ENCODE measurements at places on chromosomes 3 and 15.

DNA sequence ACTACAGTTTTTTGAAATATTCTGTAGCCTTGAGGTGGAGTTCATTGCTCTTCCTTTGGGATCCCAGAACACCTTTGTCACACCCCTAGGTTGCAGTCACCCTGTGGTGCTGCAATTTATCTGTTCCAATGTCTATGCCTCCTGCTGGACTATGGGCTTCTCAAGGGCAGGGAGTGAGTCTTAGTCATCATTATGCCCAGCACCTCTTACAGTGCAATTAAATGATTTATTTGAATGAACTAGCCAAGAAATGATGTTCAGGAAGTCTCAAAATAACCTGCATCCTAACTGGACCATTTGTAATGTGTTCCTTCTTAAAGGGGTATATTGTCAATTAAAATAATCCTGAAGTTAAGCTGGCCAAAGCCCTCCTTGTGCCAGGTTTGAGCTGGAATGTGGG is 28.5 kb downstream of the SHC4 start:
- DNase-seq = no peak

GRCh38 chr15:81002331-81003096 is 1.8 kb downstream of the TLNRD1 start:
- DNase-seq = no peak

GRCh38 chr3:129567176-129567705 is 24.3 kb downstream of the H1-8 start:
- no peak for DNase-seq

DNA sequence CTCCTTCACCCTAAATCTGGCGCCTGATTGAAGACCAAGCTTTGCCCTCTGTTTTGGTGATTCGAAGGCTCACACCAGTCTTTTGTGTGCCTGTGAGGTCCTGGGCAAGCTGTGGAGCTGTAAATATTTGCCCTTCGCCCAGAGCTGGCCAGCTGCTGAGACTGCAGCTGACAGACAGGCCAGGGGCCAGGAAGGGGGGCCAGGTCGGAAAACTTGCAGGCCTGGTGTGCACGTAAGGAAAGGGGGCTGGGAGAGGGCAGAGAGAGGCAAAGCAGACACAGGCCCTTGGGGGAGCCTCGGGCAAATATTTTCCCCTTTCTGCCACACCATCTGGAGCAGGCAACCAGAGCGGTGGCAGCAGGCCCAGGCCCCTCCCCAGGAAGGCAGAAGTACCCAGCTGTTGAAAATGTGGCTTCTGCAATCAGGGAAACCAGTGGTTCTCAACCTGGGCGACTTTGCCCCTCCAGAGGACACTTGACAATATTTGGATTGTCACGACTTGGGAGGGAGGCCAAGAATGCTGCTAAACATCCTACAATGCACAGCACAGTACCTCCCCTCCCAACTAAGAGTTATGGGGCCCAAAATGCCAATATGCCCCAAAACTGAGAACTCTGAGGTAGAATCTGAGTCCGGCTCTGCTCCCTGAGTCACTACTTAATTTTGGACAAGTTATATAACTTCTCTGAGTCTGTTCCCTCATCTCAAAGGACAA is 2.5 kb downstream of the PDZRN3 start:
- no peak for DNase-seq

- DNase-seq = no peak
Observed at GRCh38 chr3:128623762-128624176, 26.8 kb downstream of the RPN1 start.

- no peak for DNase-seq
Observed at GRCh38 chr3:144670571-144670970, 698.9 kb downstream of the DIPK2A start.

DNA sequence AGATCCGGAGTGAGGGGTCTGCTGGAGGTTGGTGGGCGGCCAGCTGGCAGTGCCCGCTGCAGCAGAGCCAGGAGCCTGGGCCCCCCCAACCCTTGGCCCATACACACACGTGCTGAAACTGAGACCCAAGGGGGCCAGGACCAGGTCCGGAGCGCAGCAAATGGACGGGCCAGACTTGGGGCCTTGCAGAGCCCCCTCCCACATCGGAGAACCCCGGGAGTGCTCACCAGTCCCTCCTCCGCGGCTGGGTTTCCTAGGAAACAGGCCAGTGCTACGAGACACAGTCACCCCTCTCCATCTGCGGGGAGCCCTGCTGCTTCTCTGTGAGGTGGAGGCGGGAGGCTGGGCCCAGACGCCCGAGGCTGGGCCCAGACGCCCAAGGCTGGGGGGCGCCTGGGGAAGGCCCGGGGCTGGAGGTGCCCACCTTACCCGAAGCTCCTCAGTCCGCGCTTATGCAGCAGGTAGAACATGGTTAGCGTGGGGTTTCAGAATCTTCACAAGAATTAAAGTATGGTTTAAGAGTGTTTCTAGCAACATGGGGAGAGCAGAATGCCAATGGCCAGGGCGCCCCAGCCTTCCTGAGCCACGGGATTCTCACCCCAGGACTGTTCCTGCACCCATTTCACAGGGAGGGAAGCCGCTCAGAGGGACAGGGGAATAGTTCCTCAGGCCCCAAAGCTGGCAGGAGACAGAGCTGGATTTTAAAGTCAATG is 135.0 kb upstream of the PRR20G start:
- no peak for DNase-seq

DNA sequence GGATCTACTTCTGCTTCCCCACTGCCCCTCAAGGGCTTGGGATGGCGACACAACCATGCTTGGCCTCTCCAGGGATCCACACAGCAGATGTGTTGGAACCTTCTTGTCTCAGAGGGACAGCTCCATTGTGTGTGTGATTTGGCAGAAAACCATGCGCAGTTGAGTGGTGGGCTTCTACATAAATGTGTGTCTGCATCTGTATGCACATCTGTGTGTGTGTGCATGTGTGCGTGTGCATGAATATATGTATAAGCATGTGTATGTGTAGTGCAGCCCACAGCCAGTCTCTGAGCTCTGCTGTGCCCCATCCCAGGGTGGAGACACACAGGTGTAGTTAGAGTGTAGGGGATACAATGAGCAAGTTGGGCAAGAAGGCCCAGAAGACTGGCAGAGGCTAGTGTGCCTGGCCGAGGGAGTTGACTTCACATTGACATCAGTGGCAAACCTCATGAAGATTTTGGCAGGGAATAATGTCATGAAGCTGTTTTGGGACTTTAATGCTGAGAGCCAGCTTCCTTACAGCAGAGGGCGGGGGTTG is 8.1 kb downstream of the GLYCTK start:
- no peak for DNase-seq

GRCh38 chr3:35639254-35640186 is at the start of gene ARPP21:
Gene ARPP21 (plus strand): TSS chr3:35639525. CDS start chr3:35681752, 42,227 bp downstream.
- DNase-seq = no peak

GRCh38 chr3:63961891-63962290 is 49.7 kb upstream of the SCAANT1 start:
- DNase-seq = peak; percentile 81

- DNase-seq = no peak
Observed at GRCh38 chr15:52232327-52232726, 41.1 kb upstream of the GNB5 start.

DNA sequence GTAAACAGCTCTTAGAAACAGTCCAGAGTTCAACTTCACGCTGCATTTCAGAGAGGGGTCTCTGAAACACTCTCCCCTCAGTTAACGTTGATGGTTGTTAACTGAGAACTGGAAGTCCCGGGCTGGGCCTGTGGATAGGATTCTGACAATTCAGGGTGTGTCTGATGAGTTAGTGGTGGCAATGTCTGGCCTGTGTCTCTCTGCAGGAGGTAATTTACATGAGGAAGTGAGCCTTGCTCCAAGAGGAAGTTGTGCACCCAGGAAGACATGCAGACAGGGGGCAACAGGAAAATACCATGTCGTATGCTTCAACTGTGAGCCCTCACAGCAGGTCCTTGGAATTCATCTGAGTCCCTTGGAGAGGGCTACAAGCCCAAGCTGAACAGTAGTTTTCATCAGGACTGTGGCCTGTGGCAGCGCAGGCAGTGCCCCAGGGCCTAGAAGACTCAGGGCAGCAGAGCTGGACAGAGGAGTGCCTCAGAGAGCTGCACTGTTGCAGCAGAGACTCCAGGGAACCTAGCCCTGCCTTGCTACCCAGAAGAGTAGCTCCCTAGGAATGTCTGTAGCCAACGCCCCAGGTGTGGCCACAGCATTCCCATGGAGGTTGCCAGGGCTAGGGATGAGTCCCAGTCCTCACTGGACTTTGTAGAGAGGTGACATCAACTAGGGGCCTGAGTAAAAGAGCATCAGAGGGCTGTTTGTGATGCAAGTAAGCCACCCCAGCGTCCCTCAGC is 104.6 kb upstream of the SELENOK start:
- no peak for DNase-seq

DNA sequence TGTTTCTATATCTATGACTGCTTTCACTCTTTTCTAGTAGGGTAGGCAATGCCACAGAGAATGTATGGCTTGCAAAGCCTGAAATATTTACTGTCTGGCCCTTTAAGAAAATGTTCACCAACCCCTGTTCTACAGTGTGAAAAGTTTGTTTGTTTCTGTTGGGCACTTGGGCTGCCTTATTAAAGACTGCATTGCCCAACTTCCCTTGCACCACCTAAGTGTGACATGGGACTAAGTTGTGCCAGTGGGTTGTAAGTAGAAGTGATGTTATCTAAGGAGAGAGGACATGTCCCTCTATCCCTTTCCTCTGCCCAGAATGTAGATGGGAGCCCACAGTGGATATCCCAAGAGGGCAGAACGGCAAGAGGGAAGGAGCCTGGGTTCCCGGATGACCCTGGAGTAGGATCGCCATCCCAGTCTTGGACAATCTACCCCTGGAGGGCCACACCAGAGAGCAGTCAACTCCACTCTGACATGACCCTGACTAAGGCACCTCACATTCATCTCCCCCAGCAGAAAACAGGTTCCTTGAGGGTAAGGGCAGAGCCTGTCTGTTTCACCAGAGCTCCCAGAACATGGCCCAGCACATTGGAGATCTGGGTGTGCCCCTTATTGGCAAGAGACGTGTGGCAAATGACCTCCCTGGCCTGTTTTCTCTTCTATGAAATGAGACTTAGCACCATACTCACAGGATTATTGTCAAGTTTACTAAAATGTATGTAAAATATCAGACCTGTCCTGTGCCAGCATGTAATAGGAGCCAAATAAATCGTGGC is 138.8 kb downstream of the SMAD6 start:
- DNase-seq = no peak

GRCh38 chr3:188343894-188344293 is 189.9 kb downstream of the LPP start:
- DNase-seq = no peak

- DNase-seq = no peak
Observed at GRCh38 chr15:85142312-85142711, 160.7 kb downstream of the PDE8A start.

GRCh38 chr15:43735416-43735815 is 10.8 kb upstream of the PDIA3 start:
- DNase-seq = no peak

GRCh38 chr3:66303491-66303901 is 82.7 kb downstream of the SLC25A26 start:
- peak; percentile 72 for DNase-seq

DNA sequence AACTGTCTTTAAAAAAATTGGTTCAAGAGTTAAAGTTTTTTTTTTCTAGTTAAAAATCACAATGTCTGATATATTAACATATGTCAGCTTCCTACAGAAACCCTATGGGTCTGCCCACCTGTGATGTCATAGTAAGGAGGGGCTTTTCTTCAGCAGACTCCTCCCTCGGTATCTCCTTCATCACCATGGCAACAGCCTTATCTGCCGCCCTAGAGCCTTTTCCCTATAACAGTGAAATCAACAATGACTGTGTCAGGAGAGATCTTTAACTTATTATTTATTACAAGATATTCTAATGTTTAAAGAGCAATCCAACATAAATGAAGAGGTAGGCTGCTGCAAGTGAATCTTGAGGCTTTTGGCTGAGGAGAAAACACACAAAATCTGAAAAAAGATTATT is 138.7 kb downstream of the PEX5L start:
- peak; percentile 3 for DNase-seq

DNA sequence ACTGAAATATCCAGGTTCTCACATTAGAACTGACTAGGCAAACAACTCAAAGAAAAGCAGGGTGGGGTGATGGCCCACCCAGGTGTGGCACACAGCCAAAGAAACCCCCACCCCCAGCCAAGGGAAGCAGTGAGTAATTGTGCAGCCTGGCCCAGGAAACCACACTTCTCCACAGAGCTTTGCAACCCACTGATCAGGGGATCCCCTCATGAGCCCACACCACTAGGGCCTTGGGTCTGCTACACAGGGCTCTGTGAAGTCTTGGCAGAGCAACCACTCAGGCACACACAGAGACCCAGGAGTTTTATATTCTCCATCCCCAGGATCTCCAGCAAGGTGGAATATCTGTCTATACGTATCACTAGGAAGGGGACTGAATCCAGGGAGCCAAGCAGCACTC is 22.2 kb upstream of the TRIM42 start:
- no peak for DNase-seq

GRCh38 chr3:120678331-120678947 is 3.6 kb downstream of the HGD start:
- no peak for DNase-seq

- no peak for DNase-seq
Observed at GRCh38 chr15:54206586-54207321, 228.5 kb downstream of the UNC13C start.

GRCh38 chr3:115823083-115823482 is 199.8 kb downstream of the GAP43 start:
- no peak for DNase-seq

- no peak for DNase-seq
Observed at GRCh38 chr3:41880387-41880786, 81.5 kb downstream of the ULK4 start.

GRCh38 chr3:62201438-62202035 is 171.8 kb downstream of the FEZF2 start:
- DNase-seq = no peak

- no peak for DNase-seq
Observed at GRCh38 chr15:91839867-91840266, 13.6 kb upstream of the SLCO3A1 start.

- DNase-seq = no peak
Observed at GRCh38 chr3:133157716-133158115, 119.5 kb downstream of the TMEM108 start.

- DNase-seq = peak; percentile 60
Observed at GRCh38 chr3:31550452-31551251, 17.9 kb downstream of the STT3B start.

DNA sequence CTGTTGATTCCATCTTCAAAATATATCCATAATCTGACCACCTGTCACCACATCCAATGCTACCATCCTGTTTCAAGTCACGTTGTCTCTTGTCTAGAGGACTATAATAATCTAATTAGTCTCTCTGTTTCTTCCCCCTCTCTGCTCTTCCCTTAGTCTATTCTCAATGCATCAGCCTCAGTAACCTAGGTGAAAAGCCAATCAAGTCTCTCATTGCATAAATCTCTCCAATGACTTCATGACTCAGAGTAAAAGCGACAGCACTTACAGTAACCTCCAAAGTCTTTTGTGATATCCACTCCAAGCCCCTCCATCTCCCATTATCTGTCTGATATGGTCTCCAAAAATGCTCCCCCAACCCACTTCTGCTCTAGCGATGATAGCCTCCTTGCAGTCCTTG is 7.2 kb downstream of the UBA3 start:
- DNase-seq = no peak

Data from CD4-positive, alpha-beta T cell treated with Interleukin-2 at 100 ng/mL for 4 hours (primary cell).